ENCODE measurements at places on chromosomes 2 and 18.

GRCh38 chr2:69733342-69734034 is 8.4 kb upstream of the ANXA4 start:
- DNase-seq: no peak

- peak; percentile 97 for DNase-seq
Observed at GRCh38 chr2:18987592-18988073, 370.8 kb downstream of the OSR1 start.

DNA sequence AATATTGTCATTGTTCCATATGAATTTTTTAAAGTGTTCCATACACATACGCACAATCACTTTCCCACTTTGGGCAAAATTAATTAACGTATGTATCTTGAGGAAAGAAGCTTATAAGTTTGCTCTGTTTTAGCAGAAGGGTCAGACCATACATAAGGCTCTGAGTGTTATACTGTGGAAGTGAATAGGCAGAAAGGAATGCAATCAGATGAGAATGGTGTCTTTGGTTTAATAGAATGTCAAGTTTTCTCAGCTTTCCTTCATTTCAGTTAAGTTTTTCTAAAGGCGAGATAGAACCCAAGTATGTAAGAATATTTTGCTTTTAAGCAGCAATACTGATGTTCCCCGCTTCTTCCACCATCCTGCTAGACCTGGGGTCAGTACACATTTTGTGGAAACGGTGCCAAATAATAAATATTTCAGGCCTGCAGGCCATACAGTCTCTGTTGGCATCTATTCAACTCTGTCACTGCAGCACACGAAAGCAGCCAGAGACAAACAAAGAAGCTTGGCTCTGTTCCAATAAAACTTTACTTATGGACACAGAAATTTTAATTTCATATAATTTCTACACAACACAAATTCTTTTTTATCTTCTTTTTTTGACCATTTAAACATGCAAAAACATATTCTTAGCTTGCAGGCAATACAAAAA is 100.6 kb downstream of the UPP2 start:
- no peak for DNase-seq

DNA sequence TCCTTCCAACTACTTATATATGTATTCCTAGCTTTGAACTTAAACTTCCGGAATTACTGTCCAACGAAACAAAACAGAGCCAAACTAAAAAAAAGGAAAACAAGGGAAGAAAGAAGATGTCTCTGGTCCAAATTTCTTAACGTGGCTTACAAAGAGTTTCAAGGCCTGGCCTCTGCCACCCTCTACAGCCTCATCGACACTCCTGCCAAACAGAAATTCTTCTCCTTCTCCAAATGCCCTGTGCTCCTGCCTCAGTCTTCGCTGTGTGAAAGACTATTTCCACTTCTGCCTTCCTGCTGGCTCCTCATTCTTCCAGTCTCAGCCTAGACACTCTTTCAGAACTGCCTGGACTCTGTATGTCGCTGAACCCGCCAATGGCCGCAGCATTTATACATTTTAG is 249.2 kb downstream of the TXNL1 start:
- DNase-seq: no peak

DNA sequence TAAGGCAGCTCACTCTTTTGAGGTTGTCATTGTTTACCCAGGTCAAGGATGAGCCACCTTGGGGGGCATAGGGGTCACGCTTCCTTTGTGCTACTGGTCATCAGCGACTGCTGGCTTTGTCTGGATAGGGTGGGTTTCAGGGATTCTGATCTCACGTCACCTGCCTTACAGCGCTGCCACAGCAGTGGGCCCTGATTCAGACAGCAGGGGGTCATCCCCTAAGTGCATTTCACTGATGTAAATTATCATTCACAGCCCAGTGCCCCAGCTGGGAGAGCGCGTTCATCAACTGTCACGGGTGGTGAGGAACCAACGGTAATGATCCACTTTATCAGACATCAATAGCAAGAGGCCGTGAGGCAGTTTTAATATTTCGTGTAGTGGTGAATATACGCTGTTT is 291.2 kb downstream of the NEDD4L start:
- no peak for DNase-seq

DNA sequence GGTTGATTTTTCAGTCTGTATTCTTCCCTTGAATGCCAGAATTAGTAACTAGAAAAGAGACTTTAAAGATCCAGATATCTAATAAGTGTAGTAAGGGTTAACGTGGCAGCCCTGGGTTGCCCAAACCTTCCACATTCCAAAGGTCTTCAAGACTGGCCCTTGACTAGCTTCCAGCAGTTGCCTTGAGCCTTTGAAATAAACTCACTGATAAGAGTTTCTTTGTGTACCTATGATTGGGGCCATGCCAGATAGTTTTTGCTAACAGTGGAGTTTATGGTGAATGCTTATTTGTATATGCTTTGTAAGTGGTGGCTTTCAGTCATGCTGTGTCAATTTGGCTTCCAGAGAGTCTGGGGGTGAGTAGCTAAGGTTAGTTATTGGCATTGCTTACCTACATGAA is 722.3 kb downstream of the RNF144A start:
- DNase-seq: no peak

DNA sequence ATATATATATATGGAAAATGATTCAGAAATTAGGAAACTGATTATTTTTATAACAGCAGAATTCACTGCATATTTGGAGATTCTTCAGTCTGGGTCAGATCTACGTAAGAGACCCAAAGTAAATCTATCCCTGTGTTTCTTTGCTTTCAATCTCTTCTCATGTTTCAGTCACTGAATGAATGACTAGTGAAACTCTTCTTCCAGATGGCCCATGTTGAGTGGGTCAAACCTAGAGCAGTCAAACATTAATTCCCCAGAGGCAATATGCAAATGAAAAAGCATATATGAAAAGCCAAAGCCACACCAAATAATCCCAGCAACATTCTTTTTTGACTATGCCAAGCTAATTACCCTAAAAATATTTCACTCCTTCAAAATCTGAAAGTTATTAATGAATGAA is 317.3 kb downstream of the RBM43 start:
- no peak for DNase-seq

- DNase-seq: no peak
Observed at GRCh38 chr18:44514106-44514505, 166.6 kb upstream of the SETBP1 start.

DNA sequence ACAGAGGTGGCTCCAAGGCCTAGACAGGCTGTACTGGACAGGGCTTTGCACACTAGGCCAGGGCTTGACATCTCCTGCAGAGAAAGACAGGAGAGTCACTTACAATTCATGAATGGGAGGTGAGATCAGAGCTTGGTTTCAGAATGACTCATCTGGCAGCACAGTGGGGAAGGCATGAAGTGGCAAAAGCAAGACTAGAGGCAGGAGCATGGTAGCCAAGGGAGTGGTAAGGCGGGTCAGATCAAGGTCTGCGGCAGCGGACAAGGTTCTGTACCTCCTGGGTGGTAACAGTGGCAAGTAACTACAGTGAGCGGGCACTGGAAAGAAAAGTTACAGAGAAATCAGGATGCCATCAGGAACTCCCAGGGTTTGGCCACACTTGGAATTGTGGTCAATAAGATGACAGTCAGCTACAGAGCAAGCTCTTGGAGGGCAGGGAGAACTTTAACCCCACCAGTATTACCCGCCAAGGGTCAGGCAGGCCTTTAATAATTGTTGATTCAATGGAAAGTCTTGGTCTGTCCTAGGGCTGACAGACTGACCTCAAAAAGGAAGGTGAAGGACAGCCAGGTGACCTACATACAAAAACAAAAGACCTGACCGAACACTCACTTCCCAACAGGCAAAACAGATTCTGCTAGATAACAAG is 5.7 kb downstream of the MCFD2 start:
- peak; percentile 83 for DNase-seq

GRCh38 chr2:105406221-105406620 is 7.4 kb upstream of the FHL2 start:
- DNase-seq: peak; percentile 72

- DNase-seq: no peak
Observed at GRCh38 chr2:157127249-157128012, 130.1 kb upstream of the GALNT5 start.

GRCh38 chr2:240585101-240585500 is 1.4 kb upstream of the CAPN10 start:
- DNase-seq: no peak

DNA sequence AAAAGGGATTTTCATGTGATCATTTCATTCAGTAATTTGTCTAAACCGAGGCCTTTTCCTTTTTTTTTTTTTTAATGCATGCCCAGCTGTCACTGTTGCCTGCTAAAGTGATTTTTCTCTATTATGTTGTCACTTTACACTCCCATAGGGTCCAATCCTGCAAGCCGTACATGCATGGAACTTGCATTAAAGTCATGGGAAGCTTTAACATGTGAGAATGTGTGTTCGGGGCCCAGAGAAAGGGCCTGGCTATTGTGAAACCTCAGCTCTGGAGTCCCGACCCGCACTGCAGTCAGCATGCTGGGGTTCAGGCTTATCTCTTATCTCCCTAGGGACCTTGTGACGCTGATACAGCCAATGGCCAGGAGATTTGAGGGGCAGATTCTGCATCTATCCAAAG is 474.6 kb downstream of the SLC4A3 start:
- no peak for DNase-seq

DNA sequence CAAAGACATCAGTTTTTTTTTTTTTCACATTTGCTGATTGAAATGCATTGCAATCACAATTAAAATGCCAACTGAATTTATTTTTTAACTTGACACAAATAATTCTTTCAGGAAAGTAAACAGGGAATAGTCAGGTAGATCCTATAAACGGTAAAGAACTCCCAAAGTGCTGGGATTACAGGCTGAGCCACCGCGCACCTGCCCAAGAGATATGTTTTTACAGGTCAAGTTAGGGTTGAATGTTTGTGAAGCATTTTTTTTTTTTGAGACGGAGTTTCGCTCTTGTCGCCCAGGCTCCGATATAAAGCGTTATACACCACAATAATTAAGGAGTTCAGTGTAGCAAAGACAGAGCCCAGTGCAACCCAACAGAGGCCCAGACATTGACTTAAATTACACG is 15.1 kb downstream of the ITM2C start:
- no peak for DNase-seq

DNA sequence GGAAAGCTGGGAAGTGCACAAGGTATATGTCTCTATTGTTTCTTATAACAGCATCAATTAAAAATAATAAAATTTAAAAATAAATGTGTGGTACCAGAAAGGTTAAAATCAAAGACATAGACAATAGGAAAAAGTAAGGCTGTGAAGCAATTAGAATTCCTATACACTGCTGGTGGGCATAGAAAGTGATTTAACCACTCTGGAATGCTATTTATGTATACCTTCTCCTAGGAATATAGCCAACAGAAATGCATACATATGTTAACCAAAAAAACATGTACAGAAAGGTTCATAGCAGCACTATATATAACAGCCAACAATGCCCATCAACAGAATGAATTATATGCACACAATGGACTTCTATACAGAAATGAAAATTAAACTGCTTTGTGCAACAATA is 43.0 kb downstream of the WDSUB1 start:
- no peak for DNase-seq

DNA sequence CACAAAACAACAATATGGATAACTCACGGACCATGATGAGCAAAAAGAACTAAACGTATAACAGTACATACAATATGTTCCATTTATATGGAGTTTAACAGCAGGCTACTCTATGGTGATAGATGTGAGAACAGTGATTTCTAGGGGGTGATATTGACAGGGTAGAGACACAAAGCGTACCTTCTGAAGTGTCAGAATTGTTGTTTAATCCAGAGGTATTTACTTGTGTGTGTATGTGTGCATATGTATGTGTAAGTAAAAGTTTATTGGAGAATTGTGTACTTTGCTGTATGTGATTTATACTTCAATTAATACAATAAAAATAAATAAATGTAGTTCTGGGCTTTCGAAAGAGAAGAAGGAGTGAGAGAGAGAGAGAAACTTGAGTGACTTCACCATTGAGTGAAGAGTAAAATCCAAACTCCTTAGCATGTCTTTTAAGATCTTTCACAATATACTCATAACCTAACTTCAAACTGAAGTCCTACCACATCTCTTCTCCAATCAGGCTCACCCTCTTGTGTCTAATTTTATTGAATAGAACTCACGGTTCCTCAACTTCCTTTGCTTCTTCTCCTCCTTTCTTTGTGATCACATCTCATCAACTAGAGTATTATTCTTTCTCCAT is 126.0 kb upstream of the KLF7 start:
- no peak for DNase-seq

- no peak for DNase-seq
Observed at GRCh38 chr2:233289648-233290047, 18.0 kb upstream of the SAG start.

DNA sequence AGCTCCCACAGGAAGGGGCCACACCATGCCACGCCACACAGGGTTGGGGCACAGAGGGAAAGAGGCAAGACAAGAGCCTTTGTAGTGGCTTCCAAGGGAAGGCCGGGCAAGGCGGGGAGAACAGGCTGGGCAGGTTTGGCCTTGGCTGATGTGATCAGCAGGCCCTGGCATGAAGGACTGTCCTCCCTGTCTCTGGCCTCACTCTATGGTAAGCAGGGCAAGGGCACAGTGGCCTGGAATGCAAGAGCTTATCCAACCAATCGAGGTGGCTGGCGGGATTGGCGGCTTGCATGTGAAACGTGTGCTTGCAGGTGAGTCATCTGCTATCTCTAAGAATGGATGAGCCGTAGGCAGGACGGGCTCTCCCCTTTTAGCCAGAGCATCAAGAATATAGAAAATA is 6.4 kb upstream of the ATP9B start:
- no peak for DNase-seq

DNA sequence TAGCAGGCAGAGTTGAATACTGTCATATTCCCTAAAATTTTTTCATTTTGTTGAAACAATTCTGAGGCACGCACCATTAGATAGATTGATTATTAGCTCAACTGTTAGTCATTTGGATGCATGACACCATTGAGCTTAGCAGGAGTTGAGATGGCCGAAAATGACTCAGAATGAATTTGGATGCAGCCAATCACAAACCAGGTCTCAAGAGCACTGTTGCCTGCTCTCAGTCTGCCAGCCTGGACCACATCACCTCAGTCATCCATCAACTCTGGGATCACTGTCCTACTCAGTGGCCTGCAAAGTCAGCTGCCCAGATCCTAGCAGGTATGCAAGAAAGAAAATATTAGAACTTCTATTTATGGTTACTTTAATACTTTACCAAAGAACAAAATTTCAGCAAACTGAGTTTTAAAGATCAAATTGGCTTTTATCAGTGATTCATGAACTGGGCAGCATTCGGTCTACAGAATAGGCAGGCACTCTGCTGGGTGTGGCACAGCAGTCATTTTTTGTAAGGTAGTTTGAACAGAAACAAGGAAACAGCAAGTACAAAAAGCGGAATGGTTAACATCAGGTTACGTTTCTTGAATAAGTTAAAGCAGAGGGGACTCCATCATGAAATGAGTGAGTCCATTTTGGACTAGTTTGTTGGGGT is 152.7 kb upstream of the ARHGAP28 start:
- no peak for DNase-seq

DNA sequence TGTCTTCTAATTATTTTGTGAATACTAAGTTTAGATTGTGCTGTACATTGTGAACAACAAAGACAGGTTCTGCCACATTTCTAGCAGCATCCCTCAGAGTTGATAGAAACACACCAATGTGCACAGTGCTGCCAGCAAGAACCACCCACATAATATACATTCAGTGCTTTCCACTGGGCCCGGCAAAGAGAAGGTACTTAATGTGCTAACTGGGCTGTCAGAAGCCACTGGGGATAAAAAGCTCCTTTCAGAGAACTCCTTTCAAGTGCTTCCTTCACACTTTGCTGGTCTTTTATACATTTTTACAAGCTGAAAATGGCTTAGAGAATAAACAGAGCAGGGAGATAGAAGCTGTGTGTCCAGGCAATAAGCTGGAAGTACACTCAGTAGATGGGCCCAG is 58.0 kb upstream of the CAPN13 start:
- no peak for DNase-seq

- DNase-seq: no peak
Observed at GRCh38 chr2:198167346-198167745, 363.0 kb downstream of the PLCL1 start.
